ENCODE measurements at places on chromosomes 6 and 20.

DNA sequence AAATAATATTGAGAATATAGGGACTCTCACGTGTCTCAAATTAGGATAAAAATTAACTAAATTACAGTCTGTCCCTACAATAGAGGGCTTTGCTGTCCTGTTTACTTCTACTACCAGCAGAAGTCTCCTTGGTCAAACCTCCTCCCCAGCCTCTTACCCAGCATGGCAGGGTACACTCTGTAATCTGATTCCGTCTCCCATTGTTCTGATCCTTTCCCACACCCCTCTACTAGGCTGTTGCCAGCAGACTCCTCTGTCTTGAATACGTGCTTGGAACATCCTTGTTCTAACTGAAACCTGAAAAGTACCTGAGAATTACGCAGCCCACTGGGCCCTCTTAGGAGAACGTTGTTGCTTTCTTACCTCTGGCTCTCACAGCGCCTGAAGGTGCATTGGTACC is 112.2 kb upstream of the PREP start:
- no peak for DNase-seq

DNA sequence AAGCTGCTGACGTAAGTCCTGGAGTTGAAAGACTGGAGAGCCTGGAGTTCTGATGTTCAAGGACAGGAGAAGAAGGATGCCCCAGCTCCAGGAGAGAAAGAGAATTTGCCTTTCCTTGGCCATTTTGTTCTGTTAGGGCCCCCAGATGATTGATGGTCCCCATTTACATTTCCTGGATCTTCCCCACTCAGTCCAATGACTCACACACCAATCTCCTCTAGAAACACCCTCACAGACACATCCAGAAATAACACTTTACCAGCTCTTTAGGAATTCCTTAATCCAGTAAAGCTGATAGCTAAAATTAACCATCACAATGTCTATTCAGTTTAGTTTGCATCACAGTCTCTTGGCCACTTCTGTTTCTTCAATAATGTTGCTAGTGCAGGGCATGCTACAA is 260.2 kb upstream of the IRAK1BP1 start:
- DNase-seq: no peak

GRCh38 chr20:1577906-1578305 is 20.4 kb upstream of the SIRPD start:
- no peak for DNase-seq

DNA sequence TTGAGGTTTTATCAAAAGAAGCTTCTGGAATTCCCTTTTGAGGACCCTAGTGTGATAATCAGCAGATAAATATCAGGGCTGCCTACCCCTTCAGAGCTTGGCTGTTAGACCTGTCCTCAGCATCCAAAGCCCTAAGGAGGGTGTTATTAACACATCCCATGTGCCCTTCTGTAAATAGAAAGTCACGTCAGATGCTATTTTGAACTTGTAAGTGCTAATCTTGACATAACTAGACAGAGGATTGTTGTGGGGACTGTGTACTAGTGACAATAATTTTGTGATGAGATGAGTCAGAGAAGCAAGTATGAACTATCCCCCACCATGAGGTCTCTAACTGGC is 4.9 kb upstream of the LAMA4 start:
- DNase-seq: no peak

GRCh38 chr6:110491644-110492317 is 15.4 kb upstream of the SLC22A16 start:
- DNase-seq: no peak

Data from stimulated activated CD4-positive, alpha-beta T cell treated with anti-CD3 and anti-CD28 coated beads, Interleukin-1b, Interleukin-23, amount 100 ng/mL, for 1 hour (primary cell).